Activated naive CD4-positive, alpha-beta T cell (primary cell): ENCODE measurements at places on chromosomes 4 and X.

- no peak for DNase-seq
These were observed 746 bp downstream of the EDNRA start for GRCh38 chr4:147481577-147482109.

DNA sequence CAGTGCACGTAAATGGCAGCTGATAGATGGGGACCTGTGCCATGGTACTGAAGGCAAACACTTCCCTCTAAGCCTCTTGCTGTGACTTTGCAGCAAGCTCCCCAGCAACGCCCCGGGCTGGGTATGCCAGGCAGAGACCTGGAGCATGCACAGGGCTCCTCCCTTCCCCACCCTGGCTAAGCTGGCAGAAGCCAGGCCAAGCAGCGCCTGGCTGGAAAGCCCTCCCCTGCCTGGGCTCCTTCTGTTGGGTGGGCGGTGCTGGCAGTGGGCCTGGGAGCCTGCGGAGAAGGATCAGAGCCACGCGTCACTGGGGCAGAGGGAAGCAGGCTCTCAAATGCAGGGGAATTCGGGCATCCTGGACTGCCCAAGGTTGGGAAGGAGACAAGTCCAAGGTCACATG is 3.6 kb downstream of the ATP2B3 start:
- no peak for DNase-seq

DNA sequence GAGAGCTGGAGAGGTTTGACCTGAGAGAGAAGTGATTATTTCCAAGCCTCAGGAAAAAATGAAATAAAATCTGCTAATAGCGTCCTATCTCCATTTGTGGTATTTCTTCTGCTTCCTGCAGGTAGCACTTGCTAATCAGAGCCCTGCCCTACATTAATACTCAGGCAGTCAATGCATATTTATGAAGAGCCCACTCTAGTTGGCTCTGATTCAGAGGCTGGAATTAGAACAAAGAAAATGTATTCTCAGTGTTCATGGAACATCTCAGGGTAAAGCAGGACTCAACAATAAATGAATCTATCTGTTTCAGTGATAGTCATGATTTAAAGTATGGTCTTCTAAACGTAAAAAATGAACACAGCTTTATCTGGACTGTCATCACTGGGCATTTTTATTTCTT is 1.4 kb upstream of the ATP8A1 start:
- DNase-seq = no peak

GRCh38 chr4:165428957-165429356 is 50.1 kb downstream of the CPE start:
- no peak for DNase-seq

DNA sequence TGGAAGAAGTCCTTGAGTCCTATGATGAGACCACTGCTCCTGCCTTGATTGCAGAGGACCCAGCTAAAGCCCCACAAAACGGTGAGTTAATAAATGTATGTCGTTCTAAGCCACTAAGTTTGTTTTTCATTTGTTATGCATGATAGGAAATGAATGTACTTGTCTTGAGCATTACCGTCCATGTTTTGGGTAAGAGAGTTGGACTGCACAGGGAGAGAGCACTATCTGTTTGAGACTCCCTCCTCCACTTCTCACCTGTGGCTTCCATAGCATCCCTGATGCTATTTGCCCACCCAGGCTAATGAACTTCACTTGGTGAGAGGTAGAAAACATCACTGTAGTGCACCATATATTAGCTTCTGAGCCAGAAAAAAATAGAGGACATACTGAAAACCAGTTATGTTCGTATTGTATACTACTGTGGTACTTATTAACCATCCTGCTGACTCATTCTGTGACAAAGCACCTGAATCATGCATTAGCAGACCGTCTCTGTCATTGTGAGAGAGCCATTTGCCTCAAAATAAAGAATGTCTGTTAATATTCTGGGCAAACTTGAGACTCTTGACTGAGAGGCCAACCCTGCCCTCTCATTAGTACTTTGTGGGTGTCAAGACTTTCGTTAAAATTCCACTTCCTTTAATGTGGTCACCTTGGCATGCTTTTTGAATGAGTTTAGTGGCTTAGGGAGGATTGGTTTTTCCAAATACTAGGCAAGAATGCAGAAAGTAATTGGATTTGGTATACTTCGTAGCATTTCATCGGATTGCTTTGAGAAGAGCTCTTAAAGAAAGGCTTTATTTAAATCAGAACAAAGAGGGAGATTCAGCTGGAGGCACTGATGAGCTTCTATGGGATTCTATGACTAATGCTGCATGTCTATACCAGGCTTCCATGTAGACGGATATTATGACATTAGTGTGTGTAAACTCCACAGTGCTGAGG is 99.3 kb upstream of the GRPR start:
- DNase-seq = no peak

DNA sequence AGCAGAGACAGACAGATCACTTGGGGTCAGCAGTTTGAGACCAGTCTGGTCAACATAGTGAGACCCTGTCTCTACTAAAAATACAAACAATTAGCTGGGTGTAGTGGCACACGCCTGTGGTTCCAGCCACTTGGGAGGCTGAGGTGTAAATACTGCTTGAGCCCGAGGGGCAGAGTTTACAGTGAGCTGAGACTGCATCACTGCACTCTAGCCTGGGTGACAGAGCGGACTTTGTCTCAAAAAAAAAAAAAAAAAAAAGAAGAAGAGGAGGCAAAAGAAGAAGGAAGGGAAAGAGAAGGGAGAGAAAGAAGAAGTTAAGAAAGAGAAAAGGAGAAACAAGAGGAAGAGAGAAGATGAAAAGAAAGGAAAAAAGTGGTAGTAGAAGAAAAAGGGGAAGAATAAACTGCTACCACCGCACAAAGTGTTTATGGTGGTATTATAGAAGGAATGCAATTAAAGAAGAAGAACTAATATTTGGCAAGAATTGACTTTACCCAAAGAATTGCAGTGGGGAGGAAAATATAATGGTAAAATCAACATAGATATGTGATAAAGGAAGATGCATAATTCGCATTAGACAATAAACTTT is 19.6 kb upstream of the NSUN7 start:
- DNase-seq = no peak

GRCh38 chr4:89273741-89274141 is 33.9 kb downstream of the GPRIN3 start:
- DNase-seq = no peak

DNA sequence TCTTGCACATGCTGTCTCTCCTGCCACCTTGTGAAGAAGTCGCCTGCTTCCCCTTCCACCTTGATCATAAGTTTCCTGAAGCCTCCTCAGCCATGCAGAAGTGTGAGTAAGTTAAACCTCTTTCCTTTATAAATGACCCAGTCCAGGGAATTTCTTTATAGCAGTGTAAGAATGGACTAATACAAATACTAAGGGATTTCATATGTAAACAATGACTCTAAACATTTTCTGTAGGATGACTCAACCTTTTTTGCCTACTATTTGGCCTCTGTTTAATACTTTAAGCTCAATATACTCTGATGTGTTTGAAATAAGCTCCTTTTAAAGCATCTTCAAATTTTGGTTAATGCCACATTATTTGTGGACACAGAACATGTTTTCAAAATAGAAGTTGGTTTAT is 813.5 kb upstream of the SLIT2 start:
- no peak for DNase-seq

DNA sequence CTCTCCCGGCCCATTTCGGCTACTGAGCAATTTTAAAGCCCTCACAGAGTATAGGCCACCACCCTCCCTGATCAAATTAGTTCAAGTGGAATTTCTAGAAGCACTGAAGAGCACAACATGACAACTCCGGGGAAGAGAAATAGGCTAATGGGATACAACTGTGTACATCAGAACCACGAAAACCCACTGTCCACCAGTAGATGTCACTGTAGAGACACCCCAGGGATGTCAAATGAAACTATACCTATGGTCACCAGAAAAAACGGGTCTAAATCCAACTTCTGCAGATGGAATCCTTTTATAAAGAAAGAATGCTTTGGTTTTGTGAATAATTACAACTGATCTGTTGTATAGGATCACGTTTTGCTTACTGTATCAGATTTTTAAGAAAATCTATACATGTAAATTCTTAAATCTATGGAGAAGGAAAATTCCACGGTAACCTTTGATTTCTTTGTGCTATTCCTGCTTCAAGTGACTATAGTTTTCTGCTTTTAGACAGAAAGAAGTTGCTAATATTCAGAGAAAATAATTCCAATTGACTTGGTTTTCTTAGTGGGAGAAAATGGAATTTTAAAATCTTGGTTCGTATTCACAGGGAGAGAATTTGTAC is 29.5 kb upstream of the MAP3K15 start:
- no peak for DNase-seq

- no peak for DNase-seq
These were observed 90.5 kb upstream of the RAPGEF2 start for GRCh38 chr4:159012381-159012780.

DNA sequence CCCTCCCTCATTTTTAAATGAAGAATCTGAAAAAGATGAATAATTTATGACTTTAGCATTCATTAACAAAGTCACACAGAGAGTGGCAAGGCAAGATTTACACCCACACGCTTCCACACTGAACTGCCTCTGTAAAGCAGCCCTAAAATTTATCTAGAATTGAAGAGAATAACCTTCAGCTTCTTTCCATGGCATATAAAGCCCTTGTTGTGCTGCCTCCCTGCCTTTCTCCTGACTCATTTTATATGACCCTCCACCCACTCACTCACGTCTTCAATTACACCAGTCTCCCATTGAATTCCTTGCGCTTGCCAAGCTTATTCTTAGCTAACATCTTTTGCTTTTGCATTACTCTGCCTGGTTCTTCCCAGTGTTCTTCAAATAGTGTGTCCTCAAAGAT is 2649.3 kb downstream of the PCDH7 start:
- no peak for DNase-seq

DNA sequence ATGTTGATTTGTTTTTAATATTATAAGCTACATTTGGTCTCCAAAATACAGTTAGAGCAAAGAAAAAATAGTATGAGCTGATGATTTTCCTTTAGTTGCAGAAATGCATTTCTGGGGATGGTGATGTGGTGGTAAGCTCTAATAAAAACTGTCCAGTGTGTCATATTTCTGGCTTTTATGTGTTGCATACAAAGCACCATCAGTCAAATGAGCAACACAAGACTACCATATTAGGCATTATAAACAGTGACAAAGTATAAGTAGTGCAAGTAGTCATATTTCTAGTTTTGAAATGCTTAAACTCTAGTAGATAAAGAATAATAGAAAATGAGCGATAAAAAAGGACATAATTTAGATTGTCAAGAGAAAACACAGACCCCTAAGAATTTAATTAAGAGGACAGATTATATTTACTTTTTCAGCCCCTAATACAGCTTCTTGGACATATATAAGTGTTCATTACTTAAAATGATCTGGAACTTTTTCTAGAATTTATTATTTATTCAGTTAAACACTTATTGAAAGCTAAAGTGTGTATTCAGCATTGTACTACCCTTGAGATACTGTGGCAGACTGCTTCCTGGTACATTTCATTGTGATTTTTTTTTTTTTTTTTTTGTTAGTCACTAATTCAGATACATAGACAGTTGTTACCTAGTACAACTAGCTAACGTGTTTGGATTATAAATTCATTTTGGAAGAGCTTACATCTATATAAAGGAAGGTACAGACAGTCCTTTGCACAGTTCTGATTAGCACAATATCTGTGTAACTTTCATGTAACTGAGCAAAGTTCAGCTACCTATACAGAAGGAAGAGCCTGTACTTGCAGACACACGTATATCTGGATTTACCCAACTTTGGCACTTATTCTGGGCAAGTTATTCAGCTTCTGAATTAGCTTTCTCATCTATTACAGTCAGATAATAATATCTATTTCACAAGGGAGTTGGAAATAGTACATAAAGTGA is 22.3 kb downstream of the RAP1GDS1 start:
- DNase-seq = no peak

DNA sequence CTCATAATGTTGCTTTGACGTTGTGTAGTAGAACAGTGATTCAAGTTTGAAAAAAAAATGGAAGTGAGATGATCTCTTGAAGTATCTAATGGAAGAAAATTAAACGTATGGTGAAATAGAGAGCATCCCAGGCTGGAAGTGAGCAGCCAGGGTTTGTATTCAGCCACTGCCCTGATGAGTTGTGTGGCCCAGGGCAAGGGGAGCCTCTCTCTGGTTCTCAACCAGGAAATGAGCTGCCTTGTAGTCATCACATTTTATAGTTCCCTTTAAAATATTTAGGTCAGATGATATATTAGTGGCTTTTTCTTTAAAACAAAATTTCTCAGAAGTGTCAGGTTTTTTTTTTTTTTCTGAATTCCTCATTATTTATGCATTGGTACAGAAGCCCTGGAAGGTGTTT is 150.3 kb downstream of the GPAT3 start:
- DNase-seq = no peak

DNA sequence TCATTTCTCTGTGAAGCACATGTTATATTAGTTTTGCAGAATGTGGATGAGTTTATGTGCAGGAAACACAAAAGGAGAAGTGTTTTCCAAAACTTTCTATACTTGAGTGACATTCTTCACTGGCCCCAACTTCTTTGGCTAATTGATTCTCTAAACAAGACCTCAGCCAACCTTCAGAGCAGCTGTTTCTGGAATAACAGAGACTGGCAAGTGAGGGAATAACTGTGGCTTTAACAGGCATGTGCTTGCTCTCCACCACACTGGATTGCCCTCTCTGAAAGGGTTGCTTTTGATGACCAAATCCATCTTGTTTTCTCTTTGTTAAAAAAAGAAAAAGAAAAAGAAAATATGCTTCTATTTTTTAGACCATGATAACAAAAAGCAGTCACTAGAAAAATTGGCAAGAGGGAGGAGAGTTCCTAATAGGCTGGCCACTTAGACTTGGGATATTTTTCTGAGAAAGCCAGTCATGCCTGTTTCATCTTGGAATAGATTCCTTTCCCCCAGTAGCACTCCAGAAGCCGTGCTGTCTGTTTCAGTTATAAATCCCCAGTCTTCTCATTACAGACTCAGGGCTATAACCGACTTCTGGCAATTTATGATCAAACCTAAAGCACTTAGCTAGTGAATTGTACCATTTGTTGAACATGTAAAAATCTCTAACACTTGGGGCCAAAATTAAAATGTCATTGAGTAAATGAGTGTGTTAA is 295.0 kb upstream of the NR3C2 start:
- no peak for DNase-seq

DNA sequence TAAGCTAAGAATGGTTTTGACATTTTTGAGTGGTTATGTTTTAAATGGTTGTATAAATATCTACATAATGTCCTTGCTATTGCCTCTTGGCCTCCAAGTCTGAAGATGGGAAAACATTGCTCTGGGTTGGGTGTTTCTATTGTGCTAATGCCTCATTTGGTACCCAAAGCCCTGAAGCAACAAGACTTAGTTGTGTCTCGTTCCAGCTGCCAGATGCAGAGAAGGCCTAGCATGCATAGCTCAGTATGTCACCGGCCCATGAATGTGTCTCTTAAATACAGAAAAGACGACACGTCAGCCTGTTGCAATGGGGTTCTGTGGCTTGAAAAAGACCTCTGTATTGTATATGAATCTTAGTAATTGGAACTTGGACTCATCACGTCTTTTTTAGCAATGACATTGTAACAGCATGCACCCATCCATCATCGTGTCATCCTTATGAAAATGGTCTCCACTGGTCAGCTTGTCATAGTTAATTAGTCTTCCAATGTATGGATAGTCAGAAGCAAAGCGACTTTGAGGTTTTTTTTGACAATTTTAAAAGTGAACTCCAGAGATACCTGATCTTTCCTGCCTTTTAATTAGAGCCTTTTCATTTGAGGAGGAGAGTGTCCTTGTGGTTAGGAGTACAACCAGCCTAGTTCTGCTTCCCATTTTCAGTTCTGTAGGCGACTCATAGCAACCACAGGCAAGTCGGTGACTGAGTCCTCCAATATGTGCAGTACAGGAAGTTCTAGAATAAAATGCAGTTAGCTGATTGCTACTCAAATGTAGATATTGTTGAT is 126.4 kb upstream of the GATB start:
- no peak for DNase-seq
